ENCODE measurements at places on chromosomes 6 and 20. TPM values are rescaled to one million over a fixed set of nuclear protein-coding genes. Genes with fewer than 3 reads are reported as not detected.

DNA sequence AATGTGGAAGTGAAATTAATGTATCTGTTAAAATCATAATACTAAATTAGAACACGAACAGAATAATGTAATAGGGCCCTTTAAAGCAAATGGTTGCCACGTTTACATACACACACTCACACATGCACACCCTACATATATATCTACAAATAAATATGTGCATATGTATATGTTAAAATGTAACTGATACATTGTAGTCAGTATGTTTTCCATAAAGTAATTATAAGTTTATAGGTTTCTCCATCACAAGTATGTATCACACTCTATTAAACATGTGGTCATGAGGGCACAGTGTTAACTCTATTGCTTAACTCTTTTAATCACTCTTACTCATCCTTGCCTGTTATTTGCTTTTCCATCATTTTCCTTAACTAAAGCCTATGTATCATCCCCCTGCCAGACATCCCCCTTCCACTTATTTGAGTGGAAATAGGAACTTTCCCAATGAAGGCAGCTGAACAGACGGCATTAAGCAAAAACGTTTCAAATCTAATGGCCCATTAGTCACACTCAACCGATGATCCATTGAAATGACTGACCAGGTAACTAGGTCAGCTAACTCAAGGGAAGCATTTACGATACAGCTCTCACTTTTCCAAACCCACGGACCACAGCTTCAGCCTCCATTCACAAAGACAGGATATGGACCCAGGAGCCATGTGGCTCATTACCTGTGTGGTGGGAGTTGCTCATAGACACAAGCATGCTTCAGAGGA lies 89.3 kb downstream of the HAO1 start:
- no peaks in the 10 kb centered on the region for H3K27me3 ChIP-seq
- H3K27ac ChIP-seq = no peak overlapping the region
- no peaks in the 10 kb centered on the region for H3K4me1 ChIP-seq
- no peaks in the 10 kb centered on the region for H3K36me3 ChIP-seq
- DNase-seq = peak; percentile 8

- no peaks in the 10 kb centered on the region for H3K27me3 ChIP-seq
- H3K4me1 ChIP-seq = no peaks in the 10 kb centered on the region
- no peak overlapping the region for H3K4me3 ChIP-seq
- no peaks in the 10 kb centered on the region for H3K36me3 ChIP-seq
- no peak overlapping the region for H3K27ac ChIP-seq
Observed at GRCh38 chr6:79167931-79168694, 66.4 kb downstream of the HMGN3 start.

LINC00237 gene
- not detected for total RNA-seq

- no peak for DNase-seq
- H3K27ac ChIP-seq = no peak overlapping the region
- H3K4me1 ChIP-seq = no peaks in the 10 kb centered on the region
- H3K36me3 ChIP-seq = peaks cover 10% of the 10 kb centered on the region
- H3K27me3 ChIP-seq = no peaks in the 10 kb centered on the region
Observed at GRCh38 chr6:89640804-89641203, 2.3 kb upstream of the LYRM2 start.

GRCh38 chr20:23782366-23782983 lies 31.7 kb upstream of the CST1 start:
- no peaks in the 10 kb centered on the region for H3K27me3 ChIP-seq
- DNase-seq = peak; percentile 26
- H3K4me3 ChIP-seq = no peak overlapping the region
- no peaks in the 10 kb centered on the region for H3K4me1 ChIP-seq

GRCh38 chr6:45473121-45473993 lies 95.6 kb upstream of the SUPT3H start:
- DNase-seq = no peak
- no peaks in the 10 kb centered on the region for H3K4me1 ChIP-seq
- H3K36me3 ChIP-seq = no peaks in the 10 kb centered on the region
- H3K4me3 ChIP-seq = no peak overlapping the region

- DNase-seq = peak; percentile 83
- H3K36me3 ChIP-seq = no peaks in the 10 kb centered on the region
- H3K27ac ChIP-seq = peak overlapping the region; percentile 93
- no peaks in the 10 kb centered on the region for H3K27me3 ChIP-seq
- peak overlapping the region; percentile 70 for H3K4me3 ChIP-seq
Observed at GRCh38 chr20:1894471-1894950, 696 bp upstream of the SIRPA start.

DNA sequence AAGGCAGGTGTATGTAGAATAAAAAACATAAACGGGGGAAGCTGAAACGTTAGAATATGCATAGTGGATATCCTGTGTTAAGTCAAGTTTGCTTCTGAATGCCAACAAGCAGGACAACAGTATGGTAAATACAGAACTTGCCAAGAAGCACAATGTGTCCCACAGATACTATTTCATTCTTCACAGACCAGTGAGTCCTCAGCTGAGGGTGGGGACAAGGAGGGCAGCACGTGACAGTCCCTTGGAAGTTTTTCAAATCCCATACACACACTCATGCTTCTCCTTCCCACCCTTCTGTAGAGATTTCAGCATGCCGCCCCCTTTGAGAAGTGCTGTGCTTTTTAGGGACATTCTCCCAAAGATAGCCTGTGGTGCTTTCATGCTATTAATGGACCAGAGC lies 268.5 kb upstream of the ECI2 start:
- H3K27ac ChIP-seq = no peak overlapping the region
- H3K36me3 ChIP-seq = no peaks in the 10 kb centered on the region
- H3K4me3 ChIP-seq = no peak overlapping the region
- no peak for DNase-seq

DNA sequence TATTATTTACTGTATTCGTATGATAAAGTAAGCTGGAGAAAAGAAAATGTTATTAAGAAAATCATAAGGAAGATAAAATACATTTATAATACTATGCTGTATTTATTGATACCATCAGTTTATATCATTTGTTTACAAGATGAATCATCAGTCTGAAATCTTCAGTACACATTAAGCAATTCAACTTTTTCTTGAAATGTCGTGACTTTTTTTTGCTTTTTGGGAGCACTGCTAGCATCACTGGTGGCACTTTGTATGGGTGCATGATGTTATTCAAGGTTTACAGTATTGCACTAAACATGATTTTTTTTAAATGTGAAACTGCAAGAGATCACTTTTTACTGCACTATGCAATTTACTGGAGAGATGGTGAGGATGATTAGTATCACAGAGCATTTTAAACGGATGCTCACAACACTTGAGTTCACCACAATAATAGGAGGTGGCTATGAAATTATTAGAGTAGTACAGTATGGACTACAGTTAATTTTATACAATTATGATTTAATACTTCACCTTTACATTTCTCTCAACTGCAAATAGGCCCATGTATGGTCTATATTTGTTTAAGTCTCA lies 85.9 kb downstream of the SNAP25 start:
- H3K36me3 ChIP-seq = no peaks in the 10 kb centered on the region
- no peak for DNase-seq
- peaks cover 5% of the 10 kb centered on the region for H3K4me1 ChIP-seq
- no peak overlapping the region for H3K4me3 ChIP-seq
- no peak overlapping the region for H3K27ac ChIP-seq
- no peaks in the 10 kb centered on the region for H3K27me3 ChIP-seq

SLC22A3 gene
- 0.74 TPM for total RNA-seq

PAQR8 gene
- 16.8 TPM for total RNA-seq

DNAAF9 gene
- 14.1 TPM for total RNA-seq

- DNase-seq = peak; percentile 45
- peaks cover 6% of the 10 kb centered on the region for H3K27me3 ChIP-seq
- H3K4me1 ChIP-seq = peaks cover 17% of the 10 kb centered on the region
- H3K4me3 ChIP-seq = no peak overlapping the region
- H3K27ac ChIP-seq = no peak overlapping the region
Observed at GRCh38 chr6:105600336-105601260, 197.7 kb upstream of the PREP start.

WRNIP1 gene
- 89.9 TPM for total RNA-seq

DNA sequence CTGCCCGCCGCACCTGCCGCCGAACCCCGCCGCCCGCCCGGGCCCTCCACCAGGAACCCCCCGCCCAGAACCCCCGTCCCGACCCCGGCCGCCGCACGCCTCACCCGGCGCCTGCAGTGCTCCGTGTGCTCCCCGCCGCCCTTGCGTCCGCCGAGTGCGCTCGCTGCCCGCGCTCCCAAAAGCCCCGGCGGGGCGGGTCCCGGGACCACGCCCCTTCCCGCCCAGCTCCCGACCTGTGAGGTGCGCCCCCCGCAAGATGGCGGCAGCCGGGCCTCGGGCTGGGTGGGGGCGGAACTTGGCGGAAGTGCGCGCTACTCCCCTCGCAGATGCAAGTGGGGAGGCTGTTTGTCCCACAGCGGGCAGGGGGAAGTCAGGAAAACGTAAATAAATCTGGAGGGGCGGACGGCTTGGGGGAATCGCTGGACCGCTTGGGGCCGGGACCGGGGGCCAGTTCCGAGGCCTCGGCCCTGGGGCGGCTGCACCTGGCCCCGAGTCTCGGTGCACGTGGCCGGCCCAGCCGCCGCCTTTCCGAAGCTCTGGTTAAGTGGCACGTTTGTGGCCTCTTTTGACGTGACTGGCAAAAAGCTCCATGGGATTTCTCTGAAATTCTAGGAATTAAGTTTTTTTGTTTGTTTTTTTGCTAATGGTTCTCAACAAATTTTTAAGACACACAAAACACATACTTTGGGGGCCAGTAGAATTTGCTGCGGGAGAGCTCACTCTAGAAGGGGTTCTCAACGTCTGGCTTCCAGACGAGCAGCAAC lies at the start of gene EZR:
TSS of gene EZR (minus strand) at position 156 of the 764 bp plus-strand sequence. CDS start 1,275 bp downstream, outside the sequence.
- no peaks in the 10 kb centered on the region for H3K36me3 ChIP-seq
- peak within 1 kb of the TSS; percentile 93 for H3K27ac ChIP-seq
- peaks cover 22% of the 10 kb centered on the region for H3K4me1 ChIP-seq
- peak; percentile 88 for DNase-seq
- no peaks in the 10 kb centered on the region for H3K27me3 ChIP-seq

LPA gene
- not detected for total RNA-seq

- peaks cover 31% of the 10 kb centered on the region for H3K36me3 ChIP-seq
- no peaks in the 10 kb centered on the region for H3K27me3 ChIP-seq
- no peak for DNase-seq
- H3K4me3 ChIP-seq = no peak overlapping the region
- no peaks in the 10 kb centered on the region for H3K4me1 ChIP-seq
Observed at GRCh38 chr20:62201173-62202082, 18.6 kb downstream of the MTG2 start.

CLPSL2 gene
- not detected for total RNA-seq

Data from cardiac muscle cell (in vitro differentiated cells and primary cell).